ENCODE measurements at places on chromosomes 3 and 15.
A peak's percentile ranks its signal among the peaks of the same experiment; 100 is the strongest.

DNA sequence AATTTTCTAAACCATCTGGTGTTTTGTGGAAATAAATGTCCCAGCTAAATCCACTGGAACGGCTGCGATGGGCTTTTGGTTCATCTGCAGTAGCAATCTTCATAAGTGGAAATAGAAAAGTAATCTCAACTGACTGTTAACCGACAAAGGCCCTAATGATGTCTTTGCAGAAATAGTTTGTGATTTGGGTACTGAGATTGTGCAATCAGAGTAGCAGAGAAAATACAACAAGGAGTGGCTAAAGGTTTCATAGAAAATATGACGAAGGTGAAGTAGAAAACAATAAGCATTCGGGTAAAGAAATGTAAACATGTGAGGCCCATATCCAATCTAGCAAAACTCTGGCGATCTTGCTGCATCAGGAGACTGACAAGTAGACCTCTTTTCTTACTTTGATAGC is 262.6 kb upstream of the MCTP2 start:
- DNase-seq: no peak

DNA sequence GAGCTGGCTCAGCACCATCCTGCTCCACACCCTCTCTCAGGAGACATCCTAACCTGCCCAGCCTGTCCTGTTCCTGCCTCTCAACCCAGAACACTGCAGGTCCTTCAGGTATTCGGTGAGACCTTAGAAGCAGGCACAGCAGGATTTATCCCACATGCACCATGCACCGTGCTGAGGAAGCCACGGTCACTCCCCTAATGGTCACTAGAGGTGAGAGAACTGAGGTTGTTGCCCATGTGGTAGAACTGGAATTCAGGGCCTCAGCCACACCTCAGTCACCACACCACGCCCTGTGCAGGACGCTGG is 36.9 kb downstream of the APBA2 start:
- no peak for DNase-seq

GRCh38 chr3:189982321-189982945 is 138.3 kb downstream of the P3H2 start:
- no peak for DNase-seq

- no peak for DNase-seq
These were observed 159.5 kb upstream of the LPP start for GRCh38 chr3:187994221-187995042.

GRCh38 chr3:64141476-64141875 is 83.8 kb downstream of the PRICKLE2 start:
- DNase-seq: no peak

DNA sequence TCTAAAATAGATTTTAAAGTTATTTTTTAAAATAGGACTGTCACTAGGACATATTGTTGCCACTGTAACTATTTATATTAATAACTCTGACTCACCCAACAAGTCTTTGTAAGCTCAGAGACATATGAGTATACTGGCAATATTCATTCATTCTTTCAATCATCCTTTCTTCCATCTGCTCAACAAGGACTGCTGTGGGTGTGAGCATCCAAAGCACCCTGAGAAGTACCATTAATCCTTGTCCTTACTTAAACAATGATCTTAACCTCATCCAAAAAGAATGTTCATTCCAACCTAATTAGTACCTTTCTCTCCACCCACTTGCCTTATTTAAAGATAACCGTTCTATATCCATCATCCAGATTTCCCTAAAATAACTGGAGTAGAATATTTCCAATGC is 94.2 kb upstream of the PPP2R3A start:
- no peak for DNase-seq

DNA sequence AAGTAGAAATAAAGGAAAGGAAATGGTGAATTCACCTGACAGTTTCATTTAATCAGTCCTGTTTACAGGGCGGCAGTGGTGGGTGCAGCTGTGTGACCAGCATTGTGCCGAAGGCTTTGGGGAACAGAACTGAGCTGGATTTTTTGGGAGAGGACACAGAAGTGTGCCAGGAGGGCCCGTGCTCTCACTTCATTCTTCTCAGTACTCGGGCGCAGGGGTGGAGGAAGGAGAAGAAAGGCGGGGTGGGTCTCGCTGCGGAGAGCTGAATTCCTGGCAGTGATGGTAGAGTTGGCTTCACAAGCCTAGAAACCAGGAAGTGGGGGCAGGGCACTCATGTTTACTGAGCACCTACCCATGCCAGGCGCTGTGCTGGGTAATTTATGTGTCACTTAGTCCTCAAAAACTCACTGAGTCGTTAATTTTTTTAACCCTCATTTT is 64.6 kb downstream of the CRTC3 start:
- DNase-seq: peak; percentile 60

GRCh38 chr15:99738021-99738847 is 5.0 kb upstream of the LYSMD4 start:
- no peak for DNase-seq

DNA sequence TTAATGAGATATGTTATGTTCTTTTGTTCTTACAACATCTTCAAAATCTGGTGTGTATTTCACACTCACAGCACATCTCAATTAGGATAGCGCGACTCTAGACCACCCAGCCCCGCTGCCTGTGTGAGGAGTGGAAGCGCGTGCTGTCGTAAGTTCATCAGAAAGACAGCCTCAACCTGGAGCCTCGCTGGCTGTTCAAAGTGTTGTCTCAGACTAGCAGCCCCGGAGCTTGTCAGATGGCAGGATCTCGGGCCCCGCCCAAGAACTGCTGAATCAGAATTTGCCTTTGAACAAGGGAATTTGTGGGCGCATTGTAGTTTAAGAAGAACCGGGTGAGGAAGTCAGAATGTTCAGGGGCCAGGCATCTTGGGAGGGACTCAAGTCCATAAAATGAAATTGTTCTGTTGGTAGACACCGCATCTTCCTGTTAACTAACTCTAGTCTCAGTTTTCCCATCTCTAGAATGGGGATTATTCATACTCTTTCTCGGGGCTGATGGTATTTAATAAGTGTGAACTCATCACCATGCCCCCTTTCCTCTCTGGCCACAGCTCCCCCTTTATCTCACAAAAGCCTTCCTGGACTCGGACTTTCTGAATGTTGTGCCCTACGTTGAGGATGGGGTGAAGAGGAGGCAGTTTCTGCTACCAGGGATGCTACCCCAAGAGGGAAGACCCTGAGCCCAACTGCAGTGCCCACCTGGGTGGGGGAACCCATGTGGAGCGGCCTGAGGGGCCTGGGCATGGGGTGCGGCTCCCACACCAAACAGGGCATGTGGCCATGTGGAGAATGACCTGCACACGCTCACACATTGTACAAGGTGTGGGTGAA is 40.4 kb downstream of the BHLHE40 start:
- peak; percentile 45 for DNase-seq

DNA sequence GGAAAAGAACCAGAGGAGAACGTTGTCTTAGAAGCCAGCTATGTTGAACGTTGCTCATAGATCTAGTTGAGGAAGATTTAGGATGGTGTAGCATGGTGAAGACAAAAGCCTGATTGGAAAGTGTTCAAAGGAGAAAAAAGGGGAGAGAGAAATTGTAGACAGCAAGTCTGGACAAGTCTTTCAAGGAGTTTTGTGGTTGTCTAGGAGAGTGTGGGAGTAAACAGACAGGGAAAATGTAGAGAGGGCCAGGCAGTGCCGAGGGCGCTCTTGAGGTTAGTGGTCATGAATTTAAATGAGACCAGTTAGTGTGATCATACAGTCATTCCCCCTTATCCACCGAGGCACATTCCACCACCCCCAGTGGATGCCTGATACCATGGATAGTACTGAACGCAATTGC is 167.5 kb upstream of the IL12A start:
- no peak for DNase-seq

DNA sequence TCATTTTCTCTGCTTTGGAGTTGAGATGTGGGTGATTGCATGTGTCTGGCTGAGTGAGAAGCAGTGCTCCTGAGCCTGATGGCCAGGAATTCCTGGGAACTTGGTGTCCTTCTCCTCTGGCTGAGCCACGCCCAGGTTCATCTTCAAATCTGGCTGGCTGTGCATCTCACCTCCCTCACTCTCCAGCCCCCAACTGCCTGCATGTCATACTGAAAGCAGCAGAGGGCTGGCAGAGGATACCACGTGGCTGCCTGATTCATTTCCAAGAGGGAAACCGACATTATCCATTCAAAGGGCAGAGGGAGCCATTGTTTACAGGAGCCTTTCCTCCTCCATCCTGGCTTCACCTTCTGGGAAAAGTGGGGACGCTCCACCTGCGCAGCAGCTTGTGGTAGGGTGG is 57.4 kb downstream of the ABHD5 start:
- DNase-seq: no peak

GRCh38 chr3:182309120-182309519 is 484.2 kb upstream of the ATP11B start:
- DNase-seq: no peak

- no peak for DNase-seq
These were observed 6.0 kb downstream of the NRG4 start for GRCh38 chr15:76006136-76006778.

DNA sequence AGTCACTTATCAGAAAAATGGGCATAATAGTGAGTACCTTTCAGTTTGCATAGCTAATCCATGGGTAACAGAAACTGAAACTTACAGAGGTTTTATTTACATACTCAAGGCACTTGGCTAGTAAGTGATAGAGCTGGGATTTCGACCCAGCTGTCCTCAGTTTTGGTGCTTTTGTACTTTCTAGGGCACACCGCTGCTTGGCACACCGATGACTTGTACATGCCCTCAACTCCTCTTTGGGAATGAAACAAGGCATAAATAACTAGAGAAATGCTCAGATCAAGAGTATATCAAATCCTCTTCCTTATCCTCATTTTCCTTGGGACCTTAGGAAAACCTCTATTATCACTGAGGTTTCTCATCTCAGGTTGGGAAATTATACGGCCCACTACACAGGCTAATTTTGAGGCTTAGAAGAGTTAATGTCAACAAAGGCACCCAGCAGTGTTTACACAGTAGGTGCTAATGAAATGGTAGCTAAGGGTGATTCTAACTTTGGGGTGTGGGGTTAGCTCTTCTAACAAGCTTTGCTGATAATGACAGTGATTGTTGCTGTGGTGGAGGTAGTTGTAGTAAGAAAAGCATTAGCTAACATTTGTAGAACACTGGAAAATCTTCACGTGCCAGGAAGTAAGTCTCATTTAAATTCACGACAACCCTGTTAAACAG is 20.3 kb upstream of the DGKG start:
- no peak for DNase-seq

All from stimulated activated CD4-positive, alpha-beta T cell treated with anti-CD3 and anti-CD28 coated beads, Interleukin-1b, Interleukin-23, amount 100 ng/mL, for 1 hour (primary cell).